ENCODE measurements at places on chromosomes 16 and 17.

DNA sequence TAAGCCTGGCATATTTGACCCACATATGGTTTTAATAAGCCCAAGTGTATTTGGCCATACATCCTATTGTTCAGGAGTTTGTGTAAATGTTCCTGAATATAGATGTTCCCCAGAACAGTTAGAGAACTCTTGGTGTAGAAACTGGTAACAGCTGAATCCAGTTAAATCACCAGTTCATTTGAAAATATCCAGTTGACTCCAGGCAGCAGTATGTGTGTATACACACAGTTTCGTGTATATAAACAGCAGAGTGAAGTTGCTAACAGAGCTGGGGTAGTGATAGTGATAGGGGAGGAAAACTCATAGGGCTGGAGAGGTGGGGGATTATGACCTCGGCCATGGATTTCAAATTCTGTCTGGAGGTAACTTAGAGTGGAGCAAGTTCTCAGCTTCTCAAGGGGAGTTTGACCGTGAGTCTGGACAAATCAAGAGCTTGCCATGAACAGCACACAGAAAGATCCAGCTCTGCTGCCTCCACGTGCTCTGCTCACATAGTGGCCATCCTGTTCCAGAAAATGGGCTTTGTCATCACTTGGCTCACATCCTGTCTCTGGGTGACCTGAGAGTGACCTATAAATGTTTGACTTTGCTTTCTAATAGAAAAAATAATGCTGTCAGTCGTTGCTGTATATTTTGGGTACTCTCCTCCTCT is 30.6 kb upstream of the MMD start:
- DNase-seq = no peak

DNA sequence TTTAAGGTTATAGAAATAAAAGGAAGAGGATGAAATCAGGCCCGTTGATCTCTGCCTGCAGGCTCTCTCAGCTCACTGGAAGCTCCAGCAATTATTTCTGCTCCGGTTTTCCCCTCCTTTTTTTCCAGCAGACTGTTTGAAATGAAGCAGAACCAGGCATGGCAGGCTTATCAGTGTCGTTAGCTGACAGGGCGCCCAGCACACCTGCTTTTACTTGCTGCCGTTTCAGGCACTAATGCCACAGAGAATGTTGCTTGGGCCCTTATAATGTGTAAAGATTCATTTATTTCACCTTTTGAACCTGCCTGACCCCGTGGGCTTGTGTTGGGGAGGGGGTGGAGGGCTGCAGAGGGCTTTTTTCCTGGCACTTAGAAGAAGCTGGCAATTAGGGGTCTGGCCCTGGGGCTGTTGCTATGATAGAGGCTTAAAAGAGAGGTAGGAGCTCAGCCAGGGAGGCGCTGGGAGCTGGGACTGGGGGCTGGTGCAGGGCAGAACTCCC is 108.1 kb downstream of the IRX3 start:
- DNase-seq = no peak

- DNase-seq = no peak
Measured at GRCh38 chr17:73188011-73188410, 4.8 kb upstream of the COG1 start.

- no peak for DNase-seq
Measured at GRCh38 chr16:60635548-60635947, 1400.7 kb downstream of the CDH8 start.

DNA sequence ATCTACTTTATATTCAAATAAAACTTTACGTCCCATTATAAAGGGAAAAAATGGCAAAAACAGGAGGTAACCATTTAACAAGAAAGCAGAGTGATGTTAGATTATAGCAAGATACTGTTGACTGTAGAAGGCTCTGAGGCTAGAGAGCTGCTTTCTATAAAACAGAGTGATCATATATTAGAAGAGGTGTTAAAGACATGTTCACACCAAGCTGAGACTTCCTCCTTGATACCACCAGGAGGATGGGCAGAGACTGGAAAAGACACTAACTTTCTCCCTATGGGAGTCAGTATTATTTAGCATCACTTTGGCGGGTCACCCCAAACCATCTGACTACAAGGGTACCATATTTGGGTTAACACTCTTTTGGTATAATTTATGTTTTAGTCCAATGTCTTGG is 687 bp upstream of the CIITA start:
- no peak for DNase-seq

DNA sequence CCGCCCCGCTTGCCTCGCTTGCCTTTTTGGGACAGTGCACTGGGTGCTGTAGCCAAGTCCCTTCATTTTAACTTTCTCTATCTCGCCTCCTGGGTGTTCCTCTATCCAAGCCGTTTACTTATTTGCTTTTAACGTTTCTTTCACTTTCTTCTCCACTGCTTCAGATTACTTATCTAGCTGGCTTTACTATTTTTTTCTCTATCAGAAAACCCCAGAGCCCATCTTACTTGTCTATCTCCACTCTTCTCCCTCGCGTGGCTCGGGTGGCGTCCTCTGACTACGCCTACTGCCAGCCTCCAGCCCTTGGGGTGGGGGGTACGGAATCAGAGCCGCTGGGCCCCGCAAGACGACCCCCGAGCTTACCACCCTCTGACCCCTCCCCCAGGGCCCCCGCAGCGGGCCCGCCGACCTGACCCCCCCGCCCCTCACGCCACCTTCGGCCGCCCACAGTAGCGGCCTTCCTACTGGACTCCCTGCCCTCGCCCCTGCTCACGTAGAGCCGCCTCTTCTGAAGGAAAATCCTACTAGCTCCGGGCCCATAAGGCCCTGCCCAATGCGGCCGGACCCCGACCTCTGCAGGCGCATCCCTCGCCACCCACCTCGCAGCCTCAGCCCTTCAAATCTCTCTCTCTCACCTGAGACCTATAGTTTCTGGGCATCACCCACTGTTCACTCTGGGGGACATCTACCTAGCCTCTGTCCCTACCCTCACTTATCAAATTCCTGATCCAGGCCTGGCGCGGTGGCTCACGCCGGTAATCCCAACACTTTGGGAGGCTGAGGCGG is 1.0 kb upstream of the SLC12A4 start:
- DNase-seq = no peak

DNA sequence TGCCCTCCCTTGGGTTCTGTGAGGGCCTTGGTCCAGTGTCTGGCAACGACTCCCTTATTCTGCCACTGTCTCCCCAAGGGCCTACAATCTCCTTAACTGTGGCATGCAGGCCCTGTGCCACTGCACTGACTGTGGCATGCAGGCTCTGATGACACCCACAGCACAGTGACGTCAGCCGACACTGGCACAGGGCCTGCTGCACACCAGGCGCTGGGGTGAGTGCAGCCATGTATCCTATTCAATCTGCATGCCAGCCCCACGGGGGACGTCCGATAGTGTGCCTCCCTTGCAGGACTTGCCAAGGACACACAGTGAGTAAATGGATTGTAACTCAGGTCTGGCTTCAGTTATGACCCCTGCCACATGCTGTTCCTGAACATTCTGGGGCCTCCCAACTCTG is 39.8 kb upstream of the RASD1 start:
- no peak for DNase-seq

- no peak for DNase-seq
Measured at GRCh38 chr16:9787717-9788116, 394.5 kb downstream of the GRIN2A start.

- DNase-seq = no peak
Measured at GRCh38 chr17:5365831-5366230, 53.6 kb downstream of the NUP88 start.

GRCh38 chr17:66679631-66680517 is 155.0 kb upstream of the CACNG5 start:
- no peak for DNase-seq

DNA sequence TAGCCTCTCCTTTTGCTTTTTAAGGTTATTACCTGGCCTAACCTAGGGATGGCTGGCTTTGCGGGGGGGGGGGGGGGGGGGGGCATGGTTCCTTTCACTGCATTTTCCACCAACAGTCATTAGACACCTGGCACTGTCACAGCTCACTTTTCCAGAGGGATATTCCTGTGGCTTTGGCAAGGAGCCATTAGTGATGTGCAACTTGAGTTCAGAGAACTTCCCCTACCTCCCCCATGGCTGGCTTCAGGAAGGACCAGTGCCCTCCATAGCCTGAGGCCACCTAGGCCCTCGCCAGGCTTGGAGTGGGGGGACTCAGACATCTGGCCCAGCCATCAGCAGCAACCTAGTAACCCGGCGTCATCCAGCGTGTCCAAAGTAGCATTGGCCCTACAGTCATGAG is 234.6 kb downstream of the CPPED1 start:
- DNase-seq = no peak

DNA sequence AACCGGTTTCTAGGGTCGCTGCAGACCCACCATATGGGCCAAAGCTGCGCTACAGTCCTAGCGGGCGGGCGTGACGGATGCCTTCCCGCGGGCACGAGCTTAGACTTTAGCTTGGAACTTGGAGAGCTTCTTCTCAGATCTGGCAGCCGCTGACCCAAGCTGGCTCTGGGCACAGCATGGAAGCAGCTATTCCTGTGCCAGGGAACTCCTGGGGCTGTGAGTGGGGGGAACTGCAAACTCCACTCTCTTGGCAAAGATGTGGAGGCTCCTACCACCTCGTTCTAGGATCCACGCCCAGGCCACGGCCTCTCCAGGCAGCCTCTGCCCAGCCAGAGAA is 8.8 kb downstream of the FAAP100 start:
- no peak for DNase-seq

DNA sequence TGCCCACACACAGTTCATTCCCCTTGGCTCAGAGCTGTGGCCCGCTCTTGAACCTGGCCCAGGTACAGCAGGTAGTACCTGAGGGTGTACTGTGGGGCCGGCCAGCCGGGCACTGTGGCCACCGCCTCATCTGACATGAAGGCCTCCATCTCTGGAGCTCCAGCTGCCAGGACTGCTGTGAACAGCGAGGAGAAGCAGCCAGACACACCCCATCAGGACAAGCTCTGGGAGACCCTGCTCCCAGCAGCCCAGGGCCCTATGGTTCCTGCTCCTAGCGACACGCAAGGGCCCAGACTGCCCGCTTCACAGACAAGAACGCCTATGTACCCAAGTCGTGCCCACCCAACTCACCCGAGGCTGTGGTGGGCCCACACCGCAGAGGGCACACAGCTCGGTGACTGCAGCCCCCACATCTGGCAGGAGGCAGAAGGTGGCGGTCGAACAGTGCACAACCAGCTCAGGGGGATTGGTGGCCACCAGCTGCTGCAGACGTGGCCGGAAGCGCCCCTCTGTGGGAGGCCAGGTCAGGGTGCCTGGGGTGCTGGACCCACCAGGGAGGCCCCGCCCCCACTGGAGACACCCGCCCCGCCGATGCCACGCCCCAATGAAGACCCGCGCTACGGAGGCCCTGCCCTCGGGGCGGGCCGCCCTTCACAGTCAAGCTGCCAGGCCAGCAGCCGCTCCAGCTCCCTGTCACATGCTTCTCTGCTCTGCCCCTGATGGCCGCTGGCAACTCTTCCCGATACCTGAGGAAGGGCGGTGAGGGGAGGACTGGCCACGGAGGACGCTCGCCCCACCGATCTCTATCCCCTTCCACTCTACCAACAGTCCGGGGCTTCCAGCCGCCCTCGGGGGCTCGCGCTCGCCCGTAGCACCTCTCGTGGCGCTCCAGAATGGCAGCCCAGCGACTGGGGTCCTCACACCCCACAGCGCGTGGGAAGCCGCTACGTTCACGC is 1.1 kb upstream of the STUB1 start:
- DNase-seq = no peak

DNA sequence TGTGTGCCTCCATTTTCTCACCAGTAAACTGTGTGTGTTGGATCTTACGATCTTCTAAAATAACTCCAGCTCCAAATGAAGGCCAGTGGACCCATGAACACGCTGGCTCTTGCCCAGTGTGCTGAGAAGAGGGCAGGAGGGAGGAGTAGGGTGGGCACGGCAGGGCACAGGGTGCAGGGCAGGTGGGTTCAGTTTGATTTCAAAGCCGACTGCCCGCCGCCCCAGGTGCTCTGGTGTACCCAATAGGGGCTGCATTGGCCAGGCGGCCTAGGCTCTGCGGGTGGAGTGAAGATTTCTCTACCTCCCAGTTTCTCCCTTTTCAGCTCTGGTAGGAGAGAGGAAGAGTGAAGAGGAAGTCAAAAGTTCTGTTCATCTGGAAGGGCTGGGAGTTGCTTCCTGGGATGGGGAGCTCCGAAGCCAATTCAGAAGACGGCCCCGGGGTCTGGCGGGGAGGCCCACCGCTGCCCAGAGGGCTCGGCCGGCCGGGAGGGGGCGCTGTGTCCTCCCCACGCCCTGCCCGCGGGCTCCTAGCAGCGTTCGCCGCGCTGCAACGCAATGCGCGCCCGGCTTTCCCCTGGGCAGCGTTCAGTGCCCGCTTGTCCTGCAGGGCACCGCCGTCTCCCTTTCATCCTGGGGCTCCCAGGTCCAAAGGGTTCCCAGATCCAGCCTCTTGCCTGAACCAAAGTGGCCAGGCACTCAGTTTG is 1.1 kb upstream of the CRHR1 start:
- no peak for DNase-seq

DNA sequence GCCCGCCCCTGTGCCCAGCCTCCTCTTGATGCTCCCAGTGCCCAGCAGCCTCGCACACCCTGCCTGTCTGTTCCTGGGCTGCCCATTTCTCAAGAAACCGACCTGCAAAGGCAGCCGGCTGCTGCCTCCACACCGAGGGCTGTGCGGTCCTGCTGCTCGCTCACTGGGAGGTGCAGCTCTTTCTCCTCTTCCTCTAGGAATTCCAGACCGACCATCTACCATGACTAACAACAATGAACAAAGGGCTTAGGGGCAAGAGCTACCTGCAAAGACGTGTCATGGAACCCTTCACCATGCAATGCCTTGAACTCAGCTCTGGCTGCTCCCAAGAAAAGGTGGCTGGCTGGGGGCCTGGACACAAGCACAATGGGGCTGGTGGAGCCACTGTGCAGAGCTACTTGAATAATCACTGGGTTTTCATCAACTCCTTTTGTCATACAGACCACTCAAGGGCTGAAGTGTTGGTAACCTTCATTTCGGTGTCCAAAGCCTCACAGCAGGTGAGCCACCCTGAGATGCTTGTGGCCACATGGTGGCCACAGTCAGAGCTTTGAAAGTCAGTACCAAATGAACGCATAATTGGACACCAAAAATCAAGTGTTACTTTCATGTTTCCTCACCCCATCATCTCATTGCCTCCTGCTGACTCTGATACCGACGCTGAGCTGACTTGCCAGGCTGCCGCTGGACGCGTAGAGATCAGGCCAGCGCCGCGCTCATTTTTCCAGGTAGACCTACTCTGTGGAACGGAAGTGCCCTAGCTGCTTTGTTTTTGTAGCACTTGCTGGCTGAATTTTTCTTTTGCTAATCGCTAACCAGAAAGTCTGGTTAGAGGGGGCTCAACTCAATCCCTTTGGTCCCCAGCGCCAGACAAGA is 19.8 kb downstream of the CYB561 start:
- no peak for DNase-seq

DNA sequence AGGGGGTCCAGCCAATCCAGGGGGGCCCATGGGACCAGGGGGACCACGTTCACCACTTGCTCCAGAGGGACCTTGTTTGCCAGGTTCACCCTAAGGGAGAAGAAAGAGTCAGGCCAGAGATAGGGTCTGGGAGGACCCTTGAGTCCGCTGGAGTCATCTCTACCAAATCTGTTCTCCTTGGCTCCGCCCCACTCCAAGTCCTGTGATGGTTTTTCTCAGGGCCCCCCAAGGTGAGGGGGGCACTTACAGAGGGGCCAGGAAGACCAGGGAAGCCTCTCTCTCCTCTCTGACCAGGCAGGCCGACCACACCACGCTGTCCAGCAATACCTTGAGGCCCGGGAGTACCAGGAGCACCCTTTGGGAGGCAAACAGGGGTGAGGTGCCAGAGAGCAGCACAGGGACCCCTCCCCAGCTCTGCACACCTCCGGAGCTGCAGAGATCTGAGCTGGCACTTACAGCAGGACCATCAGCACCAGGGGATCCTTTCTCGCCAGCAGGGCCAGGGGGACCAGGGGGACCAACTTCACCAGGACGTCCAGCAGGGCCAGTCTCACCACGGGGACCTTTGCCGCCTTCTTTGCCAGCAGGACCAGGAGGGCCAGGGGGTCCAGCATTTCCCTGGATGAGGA is 12.4 kb downstream of the COL1A1 start:
- DNase-seq = no peak

GRCh38 chr16:87809150-87809902 is 43.5 kb upstream of the KLHDC4 start:
- no peak for DNase-seq
